ENCODE measurements at places on chromosomes 7 and 10. TPM values are rescaled to one million over a fixed set of nuclear protein-coding genes. Genes with fewer than 3 reads are reported as not detected.

The INHBA gene
- 5.0 TPM for total RNA-seq

The ZCWPW1 gene
- 1.3 TPM for total RNA-seq

The CLDN15 gene
- 2.1 TPM for total RNA-seq

The FFAR4 gene
- total RNA-seq: not detected

The UBE3C gene
- total RNA-seq: 73.6 TPM

The CTNNA3 gene
- total RNA-seq: not detected

The FZD1 gene
- 4.1 TPM for total RNA-seq

The AQP1 gene
- not detected for total RNA-seq

The SNX13 gene
- total RNA-seq: 32.9 TPM

The SH3PXD2A gene
- total RNA-seq: 16.1 TPM

The KCNMA1 gene
- total RNA-seq: 16.3 TPM

The TWIST1 gene
- total RNA-seq: 23.7 TPM

- no peak for DNase-seq
Observed at GRCh38 chr10:483261-483660, 206.2 kb downstream of the DIP2C start.

- no peak for DNase-seq
Observed at GRCh38 chr7:68785036-68785435, 813.2 kb upstream of the AUTS2 start.

DNA sequence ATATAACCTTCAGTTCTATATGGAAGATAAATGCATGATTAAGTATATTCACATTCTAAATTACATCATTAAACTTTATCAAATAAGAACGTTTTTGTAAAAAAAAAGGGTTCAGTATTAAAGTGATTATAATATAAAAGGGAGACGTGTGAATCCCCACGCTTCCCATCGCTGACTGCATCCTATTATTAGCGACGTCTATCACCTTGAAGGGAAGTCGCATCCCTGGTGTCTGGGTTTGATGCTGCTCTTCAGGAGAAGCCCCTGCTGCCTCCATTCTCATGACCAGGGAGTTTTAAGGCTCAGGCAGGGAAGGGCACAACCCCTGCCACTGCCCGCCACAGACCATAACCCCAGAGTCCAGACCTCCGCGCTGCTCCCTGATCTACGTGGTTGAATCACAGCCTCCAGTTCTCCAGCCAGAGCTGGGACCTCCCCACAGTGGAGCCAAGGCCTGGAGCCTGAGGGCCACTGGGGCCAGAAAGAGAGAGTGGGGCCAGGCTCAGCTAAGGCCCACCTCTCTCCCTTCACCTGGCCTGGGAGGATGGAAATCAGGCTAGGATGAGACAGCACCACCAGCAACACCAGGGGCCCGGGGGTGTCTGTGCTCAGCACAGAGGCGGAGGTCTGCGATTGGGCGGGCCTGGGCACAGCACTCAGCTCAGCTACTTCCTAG lies 130.6 kb downstream of the TCERG1L start:
- no peak for DNase-seq

DNA sequence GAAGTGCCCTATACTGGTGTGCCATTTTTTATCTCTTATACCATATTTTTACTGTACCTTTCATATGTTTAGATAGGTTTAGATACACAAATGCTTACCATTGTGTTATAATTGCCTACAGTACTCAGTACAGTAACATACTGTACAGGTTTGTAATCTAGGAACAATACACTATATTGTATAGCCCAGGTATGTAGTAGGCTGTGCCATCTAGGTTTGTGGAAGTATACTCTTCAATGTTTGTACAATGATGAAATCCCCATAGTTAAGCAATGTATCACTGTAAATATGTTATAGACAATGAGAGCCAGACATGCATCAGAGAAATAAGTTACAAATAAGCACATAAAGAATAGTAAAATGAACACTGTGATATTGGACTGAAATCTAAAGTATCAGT lies 109.1 kb downstream of the IQUB start:
- DNase-seq: peak; percentile 79

GRCh38 chr10:127880557-127880956 lies 12.2 kb downstream of the CLRN3 start:
- DNase-seq: no peak

- no peak for DNase-seq
Observed at GRCh38 chr10:132158823-132159222, 27.9 kb upstream of the DPYSL4 start.

GRCh38 chr10:70733051-70733450 lies 52.1 kb downstream of the TBATA start:
- DNase-seq: no peak

DNA sequence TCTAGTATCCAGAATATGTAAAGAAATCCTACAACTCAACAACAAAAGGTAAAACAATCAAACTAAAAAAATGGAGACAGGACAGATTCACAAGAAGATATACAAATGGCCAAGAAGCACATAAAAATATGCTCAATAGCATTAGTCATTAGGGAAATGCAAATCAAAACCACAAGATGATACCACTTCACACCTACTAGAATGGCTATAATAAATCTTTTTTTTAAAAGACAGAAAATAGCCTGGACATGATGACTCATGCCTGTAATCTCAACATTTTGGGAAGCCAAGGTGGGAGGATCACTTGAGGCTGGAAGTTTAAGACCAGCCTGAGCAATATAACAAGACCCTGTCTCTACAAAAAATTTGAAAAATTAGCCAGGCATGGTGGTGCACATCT lies 27.9 kb upstream of the CHCHD3 start:
- peak; percentile 55 for DNase-seq

GRCh38 chr7:22082553-22082885 lies 136.8 kb upstream of the CDCA7L start:
- no peak for DNase-seq

GRCh38 chr10:100184426-100184825 lies 1.4 kb downstream of the ERLIN1 start:
- peak; percentile 28 for DNase-seq

DNA sequence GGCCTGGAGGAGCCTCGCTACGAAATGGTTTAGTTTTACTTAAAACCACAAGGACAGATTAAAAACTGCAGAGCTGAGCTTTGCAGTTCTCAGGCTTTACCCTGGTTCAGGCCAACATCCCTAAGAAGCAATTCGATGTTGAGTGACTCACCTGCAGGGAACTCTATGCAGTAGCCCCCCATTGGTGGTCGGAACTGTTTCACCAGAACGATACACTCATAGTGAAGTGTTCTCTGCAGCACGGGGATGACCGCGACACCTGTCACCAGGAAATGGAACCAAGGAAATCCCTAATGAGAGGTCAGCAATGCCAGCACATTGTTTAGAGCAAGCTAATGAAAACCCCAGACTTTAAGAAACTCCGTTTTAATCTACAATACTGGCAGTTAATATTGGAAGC lies 18.0 kb downstream of the NUDT5 start:
- peak; percentile 33 for DNase-seq

- DNase-seq: no peak
Observed at GRCh38 chr7:155373359-155374273, 75.9 kb downstream of the INSIG1 start.

- DNase-seq: no peak
Observed at GRCh38 chr7:13322126-13322525, 634.7 kb downstream of the ARL4A start.

- DNase-seq: peak; percentile 61
Observed at GRCh38 chr7:19575909-19576557, 132.8 kb downstream of the POLR1F start.

Measured in bronchial epithelial cell (primary cell).